ENCODE measurements at places on chromosomes 5 and 9.

- DNase-seq, result no peak
These were observed 23.6 kb upstream of the CYSTM1 start for GRCh38 chr5:140151144-140152021.

- no peak for DNase-seq
These were observed 67.2 kb upstream of the DAP start for GRCh38 chr5:10828241-10828640.

- no peak for DNase-seq
These were observed 255.8 kb upstream of the SLC24A2 start for GRCh38 chr9:20044686-20045085.

DNA sequence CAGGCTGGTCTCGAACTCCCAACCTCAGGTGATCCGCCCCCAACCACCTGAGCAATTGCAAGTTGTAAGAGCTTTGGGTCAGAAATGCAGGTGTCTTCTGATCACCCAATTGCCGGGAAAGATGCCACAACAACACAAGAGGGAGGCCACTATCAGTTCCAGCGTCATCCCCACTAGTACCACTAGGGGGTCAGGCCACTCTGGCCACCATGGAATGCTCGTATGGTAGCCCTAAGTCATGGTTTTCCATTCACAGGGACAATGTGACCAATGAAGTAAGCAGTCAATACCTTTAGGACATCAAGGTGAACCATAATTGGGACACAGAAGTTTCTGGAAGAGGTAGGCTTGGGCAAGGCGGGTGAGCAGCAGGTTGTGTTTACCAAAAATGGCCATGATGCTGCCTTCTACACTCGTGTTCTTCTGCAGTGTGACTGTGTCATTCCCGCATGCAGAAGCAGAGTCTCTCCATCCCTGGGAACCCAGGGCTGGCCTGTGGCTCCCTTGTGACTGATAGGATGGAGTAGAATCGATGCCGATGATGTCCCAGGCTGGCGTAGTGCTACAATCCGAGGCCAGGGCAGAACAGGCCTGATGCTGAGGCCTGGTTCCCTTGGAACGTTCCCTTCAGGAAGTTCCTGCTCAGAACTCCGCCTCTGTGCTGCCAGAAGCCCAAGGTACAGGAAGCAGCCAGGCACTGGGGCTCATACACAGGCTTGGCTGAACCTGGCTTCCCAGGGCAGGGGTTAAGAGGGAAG lies 42.2 kb upstream of the ANKRD33B start:
- DNase-seq, result no peak

DNA sequence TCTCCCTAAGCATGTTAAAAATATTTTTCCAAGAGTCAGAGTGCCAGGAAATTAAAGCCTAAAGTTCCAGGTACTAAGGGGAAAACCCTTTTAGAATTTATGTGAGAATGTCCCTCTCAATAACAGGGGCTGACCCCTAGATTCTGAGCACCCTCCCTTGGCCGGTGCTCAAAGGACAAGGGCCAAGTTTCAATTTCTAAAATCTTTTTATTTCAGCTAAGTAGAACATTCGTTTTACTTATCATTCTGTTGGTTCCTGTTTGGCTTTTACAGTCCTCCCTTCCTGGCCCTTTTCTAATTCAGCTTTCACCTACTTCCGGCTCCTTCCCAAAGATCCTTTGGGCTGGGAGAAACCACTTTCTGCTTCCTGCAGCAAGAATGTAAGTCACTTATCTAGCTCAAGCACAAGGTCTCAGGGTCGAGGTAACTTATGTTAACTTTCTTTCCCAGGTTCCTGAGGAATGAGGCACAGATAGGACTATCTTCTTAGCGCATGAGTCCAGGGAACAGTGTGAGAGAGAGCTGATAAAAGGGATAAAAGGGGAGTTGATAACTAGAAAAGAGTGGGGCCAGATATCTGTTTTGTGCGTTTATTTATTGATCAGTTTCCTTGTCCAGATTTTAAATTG lies 34.6 kb upstream of the F2RL2 start:
- DNase-seq, result no peak

DNA sequence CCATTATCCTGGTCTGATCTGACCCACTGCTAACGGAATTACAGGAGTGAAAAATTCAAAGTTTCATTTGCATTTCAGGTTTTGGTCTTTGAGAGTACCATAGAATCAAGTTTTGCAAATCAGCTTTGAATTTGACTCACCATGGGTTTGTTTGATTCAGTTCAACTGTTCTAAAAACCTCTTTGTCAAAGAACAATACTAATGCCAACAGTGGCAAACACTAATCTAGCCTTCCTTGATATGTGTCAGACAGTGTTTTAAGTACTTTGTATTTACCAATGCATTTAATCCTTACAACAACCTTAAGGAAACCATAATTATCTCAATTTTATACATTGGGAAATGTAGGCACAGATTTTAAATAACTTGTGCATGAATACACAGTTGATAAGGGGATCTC lies 10.1 kb upstream of the FSD1L start:
- DNase-seq, result no peak
